Activated T-cell treated with anti-CD3 and anti-CD28 coated beads, Interleukin-2, amount 50 U/mL, for 48 hours (primary cell): ENCODE measurements at places on chromosomes 3 and 15.

GRCh38 chr3:111521891-111522290 lies 20.1 kb upstream of the CD96 start:
- DNase-seq, result no peak

DNA sequence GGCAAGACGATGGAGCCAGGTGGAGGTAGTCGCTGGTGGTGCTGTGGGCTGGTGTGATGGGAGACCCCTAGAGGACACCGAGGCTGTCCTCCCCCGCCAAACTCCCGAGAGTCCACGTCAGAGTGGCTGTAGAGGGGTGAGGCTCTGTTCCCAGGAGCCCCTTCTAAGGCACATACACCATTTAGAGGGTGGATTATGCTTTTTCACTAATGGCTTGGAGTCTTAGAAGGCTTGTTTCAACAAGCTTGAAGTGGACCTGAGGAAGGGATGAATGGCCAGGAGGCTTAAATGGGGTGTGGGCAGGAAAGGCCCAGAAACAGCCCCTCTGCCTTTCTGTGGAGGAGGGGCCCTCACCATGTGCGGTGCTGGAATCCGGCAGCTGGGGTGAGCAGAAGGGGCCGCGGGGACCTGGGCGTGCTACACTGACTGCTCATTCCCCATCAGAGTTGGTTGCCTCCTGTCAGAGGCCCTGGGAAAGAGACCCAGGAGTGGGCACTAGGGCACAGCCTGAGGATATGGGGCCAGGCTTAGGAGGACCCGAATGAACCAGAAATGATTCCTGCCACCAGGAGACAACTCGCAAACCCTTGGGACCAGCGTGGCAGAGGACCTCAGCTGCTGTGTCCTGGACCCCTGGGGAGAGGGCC lies 66.2 kb downstream of the FEM1B start:
- no peak for DNase-seq

DNA sequence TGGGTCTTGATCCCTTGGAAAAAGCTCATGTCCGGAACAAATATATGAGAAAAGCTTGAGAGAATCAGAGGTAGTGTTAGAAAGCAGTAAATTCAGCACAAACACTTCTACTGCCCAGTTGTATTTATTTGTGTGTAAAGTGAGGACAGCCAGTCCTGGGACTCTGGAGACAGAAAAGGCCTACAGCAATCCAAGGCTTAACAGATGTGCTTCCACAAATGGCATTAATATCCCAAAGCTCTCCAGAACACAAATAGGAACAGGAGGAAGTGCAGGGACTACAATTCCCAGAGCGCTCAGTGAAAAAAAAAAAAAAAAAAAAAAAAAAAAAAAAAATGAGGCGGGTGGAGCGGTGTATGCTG lies 390 bp upstream of the AP2M1 start:
- DNase-seq, result no peak

DNA sequence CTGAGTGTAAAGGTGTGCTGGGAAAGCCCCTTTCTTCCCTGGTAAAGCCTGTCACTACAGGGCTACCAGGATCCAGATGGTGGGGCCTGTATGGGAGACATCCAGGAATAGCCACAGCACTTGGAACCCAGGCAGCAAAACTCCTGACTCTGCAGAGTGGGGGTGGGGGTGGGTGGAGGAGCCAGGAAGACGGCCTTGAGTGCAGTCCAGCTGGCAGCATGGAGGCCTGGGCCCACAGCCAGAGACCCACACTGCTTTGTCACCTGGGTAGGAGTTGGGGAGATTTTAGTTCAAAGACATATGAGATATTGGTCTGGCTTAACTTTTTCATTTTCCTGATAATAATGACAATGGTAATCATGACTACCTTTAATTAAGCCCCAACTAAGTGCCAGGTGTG lies 116.7 kb upstream of the MRPS22 start:
- no peak for DNase-seq

DNA sequence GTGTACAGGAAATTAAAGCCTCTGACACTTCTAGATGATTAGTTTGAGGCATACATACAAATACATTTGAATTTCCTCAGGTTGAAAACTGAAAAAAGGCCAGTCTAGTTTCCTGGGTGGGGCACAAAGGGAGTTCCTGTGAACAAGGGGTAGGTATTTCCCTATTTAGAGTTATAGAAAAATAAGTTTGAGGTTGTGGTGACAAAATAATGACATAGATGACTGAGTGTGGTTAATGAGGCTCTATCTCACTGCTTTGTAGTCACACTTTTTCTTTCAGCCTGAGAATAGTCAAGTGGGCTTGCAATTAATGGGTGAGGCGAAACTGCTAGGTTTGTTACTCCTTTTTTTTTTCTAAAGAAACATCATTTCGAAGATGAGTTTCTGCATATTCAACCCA lies 4.3 kb downstream of the SLCO3A1 start:
- no peak for DNase-seq

DNA sequence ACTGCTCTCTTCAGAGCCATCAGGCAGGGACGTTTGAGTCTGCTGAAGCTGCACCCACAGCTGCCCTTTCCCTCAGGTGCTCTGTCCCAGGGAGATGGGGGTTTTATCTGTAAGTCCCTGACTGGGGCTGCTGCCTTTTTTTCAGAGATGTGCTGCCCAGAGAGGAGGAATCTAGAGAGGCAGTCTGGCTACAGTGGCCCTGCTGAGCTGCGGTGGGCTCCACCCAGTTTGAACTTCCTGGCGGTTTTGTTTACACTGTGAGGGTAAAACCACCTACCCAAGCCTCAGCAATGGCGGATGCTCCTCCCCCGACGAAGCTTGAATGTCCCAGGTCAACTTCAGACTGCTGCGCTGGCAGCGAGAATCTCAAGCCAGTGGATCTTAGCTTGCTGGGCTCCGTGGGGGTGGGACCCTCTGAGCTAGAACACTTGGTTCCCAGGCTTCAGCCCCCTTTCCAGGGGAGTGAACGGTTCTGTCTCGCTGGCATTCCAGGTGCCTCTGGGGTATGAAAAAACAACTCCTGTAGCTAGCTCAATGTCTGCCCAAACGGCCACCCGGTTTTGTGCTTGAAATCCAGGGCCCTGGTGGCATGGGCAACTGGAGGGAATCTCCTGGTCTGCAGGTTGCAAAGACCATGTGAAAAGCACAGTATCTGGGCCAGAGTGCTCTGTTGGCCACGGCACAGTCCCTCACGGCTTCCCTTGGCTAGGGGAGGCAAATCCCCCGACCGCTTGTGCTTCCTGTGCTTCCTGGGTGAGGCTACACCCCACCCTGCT lies 21.1 kb upstream of the ST6GAL1 start:
- peak; percentile 82 for DNase-seq

DNA sequence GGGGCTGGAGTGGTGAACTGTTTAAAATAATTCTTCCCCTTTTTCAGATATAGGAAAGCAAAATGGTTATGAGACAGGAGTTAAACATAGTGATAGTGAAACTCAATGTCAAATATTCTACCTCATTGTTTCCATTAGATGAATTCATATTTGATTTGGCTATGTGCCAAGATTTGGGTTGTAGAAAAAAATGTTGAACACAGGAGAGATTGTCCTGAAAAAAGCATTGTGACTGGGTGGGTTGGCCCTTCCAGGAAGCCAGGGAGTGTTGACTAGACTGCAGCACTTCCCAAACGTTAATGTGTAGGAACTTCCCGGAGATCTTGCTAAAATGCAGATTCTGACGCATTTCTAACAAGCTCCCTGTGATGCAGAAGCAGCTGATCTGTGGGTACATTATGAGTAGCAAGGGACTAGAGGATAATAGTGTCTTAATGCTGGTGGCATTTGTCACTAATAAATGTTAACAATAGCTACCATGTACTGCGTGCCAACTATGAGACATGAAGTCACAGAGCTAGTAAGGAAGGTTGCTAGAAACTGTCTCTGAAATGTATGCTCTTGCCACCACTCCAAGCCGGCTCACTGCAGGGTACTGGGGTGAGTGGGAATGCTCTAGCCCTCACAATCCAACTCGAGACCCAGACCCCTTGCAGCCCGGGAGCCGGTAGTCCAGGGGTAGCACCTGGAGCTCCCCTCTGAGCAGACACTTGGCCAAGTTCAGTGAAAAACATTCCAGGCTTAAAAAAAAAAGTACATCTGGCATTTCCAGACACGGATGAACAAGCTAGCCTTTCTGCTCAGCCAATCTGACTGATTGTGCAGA lies 120.6 kb downstream of the CD47 start:
- no peak for DNase-seq

GRCh38 chr3:15327941-15328340 lies 4.4 kb downstream of the SH3BP5 start:
- DNase-seq, result no peak

- no peak for DNase-seq
Observed at GRCh38 chr3:61177450-61177849, 73.8 kb downstream of the FHIT start.

DNA sequence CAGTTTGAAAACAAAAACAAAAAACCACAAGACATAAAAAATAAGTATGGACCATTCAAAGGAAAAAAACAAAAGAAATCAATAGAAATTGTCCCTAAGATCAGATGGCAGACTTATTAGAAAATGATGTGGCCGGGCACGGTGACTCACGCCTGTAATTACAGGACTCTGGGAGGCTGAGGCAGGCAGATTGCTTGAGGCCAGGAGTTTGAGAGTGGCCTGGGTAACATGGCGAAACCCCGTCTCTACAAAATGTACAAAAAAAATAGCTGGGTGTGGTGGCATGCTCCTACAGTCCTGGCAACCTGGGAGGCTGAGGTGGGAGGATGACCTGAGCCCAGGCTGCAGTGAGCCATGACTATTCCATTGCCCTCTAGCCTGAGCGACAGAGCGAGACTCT lies 16.6 kb downstream of the SPCS1 start:
- no peak for DNase-seq

DNA sequence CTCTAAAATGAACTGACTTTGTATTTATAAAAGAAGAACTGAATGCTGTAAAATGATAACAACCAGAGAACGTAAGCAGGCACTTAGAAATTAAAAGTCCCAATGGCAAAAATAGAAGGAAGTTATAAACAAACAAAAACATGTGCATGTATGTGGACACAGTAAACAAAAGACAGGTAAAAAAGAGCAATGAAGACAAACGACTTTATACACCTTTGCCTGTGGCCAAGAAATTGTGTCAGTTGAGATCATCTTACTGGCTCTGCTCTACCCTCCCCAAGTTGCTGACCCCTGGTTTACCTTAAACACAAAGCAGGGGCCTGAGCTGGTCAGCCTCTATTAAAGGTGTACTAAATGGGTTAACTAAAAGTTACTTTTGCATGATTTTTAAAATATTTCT lies 41.7 kb upstream of the GP5 start:
- DNase-seq, result no peak

DNA sequence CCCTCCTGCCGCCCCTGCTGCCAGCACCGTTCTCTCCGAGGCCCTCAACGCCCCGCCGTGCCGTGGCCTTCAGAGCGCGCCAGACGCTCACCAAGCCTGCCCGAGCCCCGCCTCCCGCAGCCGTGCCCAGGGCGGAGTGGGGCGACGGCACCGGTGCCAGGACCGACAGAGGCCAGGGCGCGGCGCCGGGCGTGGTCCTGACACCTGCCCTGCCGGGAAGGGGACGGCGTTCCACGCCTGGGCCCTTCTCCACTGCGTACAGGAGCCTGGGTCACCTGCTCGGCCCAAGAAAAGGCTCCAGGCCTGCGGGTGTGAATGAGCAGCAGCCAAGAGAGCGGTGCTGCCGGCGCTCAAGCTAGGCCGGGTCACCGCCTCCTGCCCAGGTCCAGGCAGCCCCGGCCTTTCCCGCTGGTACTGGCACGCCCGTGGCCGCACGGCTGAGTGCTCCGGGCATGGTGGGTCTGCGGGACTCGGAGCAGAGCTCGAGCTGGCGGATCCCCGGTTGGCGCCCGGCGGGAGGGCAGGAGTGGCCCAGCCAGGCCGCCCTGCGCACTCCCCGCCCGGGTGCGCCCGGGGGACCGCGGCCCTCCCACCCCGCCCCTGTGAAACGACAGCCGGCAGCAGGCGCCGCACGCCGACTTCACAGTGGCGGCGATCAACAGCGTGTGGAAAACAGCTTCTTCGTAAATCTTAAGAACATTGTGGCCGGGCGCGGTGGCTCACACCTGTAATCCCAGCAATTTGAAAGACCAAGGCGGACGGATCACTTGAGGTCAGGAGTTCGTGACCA lies 4.2 kb downstream of the OCA2 start:
- peak; percentile 60 for DNase-seq

- DNase-seq, result no peak
Observed at GRCh38 chr3:10447527-10448260, 57.7 kb downstream of the ATP2B2 start.

GRCh38 chr3:88188436-88188835 lies 38.7 kb downstream of the C3orf38 start:
- no peak for DNase-seq

- no peak for DNase-seq
Observed at GRCh38 chr15:57655809-57656208, 50.7 kb upstream of the POLR2M start.

GRCh38 chr3:16658925-16659793 lies 53.9 kb upstream of the DAZL start:
- no peak for DNase-seq

GRCh38 chr15:84949845-84950569 lies 31.6 kb upstream of the PDE8A start:
- DNase-seq, result no peak

DNA sequence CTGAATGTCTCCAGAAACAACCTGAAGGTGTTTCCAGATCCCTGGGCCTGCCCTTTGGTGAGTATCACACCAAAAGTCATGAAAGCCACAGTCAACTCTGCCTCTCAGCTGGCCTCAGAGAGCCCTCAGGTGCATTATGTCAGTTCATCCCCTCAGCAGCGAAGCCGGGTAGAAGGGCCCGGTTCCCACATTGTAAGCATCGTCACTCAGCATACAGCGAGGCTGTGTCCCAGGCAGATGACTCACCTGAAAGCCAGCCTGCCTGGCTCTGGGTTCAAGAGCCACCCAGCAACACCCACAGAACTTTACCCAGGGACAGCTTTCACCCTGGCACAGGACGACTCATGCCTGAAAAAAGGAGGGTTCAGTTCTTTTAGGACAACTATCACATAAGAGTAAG lies 91.6 kb downstream of the LRRK1 start:
- DNase-seq, result peak; percentile 8

DNA sequence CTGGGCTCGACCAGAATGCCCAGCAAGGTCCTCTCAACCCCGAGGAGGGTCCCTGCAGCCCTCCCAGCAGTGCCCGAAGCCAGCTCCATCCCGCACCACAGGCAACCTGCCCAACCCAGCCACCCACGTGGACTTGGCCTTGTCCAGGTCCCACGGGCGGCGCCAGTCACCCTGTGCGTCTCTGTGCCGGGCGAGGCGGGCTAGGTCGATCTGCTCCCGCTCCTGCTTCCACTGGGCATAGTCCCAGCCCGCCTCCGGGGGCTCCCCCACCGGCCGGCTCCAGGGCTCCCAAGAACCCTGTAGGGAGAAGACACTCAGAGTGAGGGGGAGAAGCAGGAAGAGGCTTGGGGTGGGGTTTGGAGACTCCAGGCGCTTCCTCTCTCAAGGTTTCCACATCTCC lies 3.1 kb downstream of the CCDC9B start:
- DNase-seq, result no peak

- no peak for DNase-seq
Observed at GRCh38 chr3:147132168-147132567, 274.2 kb downstream of the ZIC4 start.

DNA sequence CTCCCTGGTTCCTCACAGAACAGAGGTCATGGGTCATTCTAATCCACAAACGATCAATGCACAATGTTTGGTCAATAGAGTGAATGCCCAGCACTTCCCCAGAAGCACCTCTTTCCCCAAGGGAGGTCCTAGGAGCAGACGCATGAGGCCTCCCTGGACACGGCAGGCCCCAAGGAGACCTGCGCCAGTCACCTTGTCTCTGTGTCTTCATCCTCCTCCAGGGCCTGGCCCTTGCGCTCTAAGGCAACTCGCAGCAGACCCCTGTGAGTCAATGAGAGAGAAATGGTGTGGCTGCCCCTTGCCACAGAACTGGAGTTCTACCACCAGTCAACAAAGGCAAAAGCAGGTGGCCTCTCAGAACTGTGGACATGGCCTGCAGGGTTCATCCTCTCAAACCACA lies 18.1 kb downstream of the ALS2CL start:
- DNase-seq, result no peak
